ENCODE measurements at places on chromosomes 6 and 20.
A peak's percentile ranks its signal among the peaks of the same experiment; 100 is the strongest.

- DNase-seq = no peak
Measured at GRCh38 chr6:45718871-45719270, 296.8 kb downstream of the CLIC5 start.

DNA sequence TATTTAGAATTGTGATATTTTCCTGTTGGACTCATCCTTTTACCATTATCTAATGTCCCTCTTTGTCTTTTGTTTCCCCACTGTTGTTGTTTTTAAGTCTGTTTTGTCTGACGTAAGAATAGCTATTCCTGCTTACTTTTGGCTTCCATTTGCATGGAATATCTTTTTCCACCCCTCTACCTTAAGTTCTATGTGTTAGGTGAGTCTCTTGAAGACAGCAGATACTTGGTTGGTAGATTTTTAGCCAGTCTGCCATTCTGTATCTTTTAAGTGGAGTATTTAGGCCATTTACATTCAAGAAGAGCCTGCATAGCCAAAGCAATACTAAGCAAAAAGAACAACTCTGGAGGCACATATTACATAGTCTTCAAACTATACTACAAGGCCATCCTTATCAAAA lies 39.2 kb downstream of the CTCFL start:
- DNase-seq = no peak

DNA sequence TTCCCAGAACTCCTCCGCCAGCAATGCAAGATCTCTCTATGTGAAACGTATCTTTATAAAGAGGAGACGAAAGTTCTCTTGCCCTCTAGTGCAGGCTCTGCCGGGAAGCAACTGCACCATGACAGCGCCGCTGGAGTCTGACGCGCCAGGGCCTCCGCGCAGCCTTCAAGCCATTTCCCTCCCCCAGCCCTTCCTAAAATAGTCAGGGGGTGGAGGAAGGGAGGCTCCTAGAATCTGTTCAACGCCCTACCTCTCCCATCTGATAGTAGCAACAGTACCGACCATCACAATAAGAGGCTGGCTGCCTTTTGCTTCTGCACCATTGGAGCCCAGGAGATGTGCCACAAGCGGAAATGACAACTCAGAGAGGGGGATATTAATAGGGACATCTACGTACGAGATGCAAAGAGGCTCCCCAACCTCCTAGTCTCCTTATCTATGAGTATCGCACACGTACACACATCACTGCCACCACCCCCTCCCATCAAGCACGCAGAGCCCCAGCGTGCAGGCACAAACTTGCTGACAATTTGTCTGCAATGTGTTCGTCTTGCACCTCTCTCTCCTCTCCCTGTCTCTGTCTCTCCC lies 1.0 kb downstream of the SYNE1 start:
- no peak for DNase-seq

- no peak for DNase-seq
Measured at GRCh38 chr6:48564036-48564820, 453.2 kb upstream of the PTCHD4 start.

GRCh38 chr20:41786158-41786557 lies 168.0 kb upstream of the CHD6 start:
- peak; percentile 8 for DNase-seq

DNA sequence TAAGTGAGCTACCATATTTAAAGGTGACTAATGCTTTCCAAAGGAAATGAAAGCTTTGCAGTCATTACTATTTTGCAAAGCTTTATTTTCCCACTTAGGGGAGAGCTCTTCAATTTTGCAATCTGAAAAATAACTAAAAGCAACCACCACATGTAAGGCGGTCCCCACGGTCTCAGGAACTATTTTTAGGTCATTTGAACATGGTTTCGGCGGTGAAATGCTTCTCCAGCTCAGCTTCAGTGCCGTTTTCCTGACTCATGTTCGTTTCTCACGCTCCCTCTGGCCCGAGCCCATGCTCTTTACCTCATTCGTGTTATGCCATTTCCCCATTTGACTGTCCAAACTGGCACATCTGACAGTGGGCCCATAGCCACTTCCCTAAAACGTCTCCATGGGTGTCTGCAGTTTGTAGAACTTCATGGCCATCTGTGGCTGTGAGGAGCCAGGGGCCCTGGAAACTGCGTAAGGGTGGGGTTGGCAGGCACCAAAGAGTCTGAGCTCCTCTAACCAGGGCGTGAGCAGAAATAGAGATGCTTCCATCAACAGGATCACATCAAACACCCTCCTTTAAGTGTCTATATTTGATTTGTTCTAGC lies 46.5 kb downstream of the ADTRP start:
- DNase-seq = no peak

DNA sequence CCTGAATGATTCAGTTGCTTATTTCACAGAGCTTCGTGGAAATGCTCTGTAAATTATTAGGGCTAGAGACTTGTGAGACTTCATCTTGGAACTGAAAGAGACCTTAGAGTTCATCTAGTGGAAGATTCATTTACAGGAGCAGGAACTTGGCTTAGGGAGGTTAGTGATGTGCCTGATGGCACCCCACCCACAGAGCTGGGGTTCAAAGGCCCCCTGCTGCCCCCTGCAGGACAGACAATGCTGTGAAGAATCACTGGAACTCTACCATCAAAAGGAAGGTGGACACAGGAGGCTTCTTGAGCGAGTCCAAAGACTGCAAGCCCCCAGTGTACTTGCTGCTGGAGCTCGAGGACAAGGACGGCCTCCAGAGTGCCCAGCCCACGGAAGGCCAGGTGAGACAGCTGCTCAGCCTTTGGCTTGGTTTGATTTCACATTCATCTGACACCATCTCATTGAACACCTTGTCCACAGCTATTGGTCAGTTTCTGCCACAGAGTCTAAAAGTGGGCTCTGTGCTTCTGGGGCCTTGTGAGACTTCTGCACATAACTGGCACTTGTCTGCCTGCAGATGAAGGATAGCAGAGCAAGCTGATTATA lies 25.1 kb downstream of the MYBL2 start:
- DNase-seq = no peak

DNA sequence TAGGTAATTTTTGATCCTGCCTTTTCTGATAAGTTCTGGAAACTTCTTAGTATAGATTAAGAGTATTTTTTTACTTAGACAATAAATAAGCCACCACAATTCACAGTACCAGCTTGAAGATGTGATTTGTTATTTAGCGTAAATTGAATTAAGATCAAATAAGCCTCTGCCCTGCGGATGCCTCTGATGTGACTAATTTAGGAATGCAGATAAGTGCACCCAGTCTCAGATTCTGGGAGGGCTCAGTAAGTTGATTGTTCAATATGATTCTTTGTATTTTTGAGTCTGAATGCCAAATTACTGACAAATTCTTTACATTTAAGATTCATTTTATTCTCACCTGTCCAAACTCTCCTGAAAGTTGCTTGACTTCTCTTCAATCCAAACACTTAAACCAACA lies 147.5 kb downstream of the THBS2 start:
- no peak for DNase-seq

- DNase-seq = no peak
Measured at GRCh38 chr6:129908356-129908755, 47.2 kb upstream of the TMEM244 start.

GRCh38 chr6:55040102-55040848 lies 134.0 kb upstream of the HCRTR2 start:
- DNase-seq = peak; percentile 19

DNA sequence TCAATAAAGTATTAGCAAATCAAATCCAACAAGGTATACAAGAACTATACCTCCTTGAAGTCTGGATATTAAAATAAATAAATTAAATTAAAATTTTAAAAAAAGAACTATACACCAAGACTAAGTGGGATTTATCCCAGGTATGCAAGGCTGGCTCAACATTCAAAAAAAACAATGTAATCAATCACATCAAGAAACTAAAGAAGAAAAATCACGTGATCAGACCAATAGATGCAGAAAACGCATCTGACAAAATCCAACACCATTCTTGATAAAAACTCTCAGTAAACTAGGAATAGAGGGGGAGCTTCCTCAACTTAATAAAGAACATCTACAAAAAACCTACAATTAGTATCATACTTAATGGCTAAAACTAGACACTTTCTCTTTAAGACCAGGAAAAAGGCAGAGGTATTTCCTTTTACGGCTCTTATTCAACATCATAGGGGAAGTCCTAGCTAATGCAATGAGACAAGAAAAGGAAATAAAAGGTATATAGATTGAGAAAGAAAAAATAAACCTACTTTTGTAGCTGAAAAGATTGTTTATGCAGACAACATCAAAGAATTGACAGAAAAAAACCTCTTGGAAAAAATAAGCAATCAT lies 35.0 kb downstream of the RANBP9 start:
- DNase-seq = no peak

- DNase-seq = no peak
Measured at GRCh38 chr20:2210646-2211552, 84.9 kb upstream of the TGM3 start.

DNA sequence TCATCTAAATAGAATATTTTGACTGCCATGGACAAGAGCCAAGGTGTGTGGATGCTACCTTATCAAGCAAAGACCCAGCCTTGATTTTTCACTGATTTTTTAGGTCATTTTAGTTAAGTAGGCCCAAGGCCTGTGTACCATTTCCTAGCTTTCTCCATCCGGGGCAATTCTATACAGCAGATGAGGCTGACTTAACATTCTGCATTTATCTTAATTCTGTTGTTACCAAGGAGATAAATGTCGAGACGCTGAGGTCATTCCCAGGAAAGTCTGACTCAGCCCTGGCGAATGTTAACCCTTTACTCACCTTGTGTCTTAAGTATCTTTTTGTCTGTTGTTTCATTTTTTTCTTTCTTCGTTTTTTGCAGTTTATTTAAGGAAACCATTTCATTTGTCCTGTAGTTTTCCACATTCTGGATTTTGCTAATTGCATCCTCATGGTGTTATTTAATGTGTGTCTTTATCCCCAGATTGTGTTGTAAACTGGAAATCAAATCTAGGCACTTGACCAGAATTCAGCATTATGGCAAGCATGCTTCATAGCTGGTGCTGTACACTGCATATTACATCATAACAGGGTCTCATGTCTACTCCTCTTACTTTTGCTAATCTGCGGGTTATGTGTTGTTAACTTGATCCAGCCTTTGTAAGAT lies 277.0 kb downstream of the CDKAL1 start:
- peak; percentile 95 for DNase-seq

DNA sequence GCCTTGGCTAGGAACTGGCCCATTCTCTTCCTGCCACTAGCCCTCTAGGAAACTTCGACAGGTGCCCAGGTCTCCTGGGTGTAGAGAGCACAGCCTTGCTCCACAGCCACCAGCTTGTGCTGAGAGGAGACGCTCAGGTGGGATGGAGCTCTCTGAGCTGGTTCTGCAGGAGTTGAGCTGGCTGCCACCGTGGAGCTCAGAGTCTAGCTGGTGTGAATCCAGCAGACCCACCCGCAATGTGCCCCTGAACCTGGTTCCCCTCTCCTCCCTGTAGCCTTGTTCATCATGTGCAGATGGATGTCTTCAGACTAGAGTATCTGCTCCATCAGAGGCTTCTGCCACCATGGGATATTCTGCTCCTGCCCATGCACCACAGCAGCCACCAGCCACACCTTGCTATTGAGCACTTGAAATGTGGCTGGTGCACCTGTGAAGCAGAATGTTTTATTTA lies 222.5 kb downstream of the SYNDIG1 start:
- DNase-seq = no peak

GRCh38 chr20:15976047-15976736 lies 597.1 kb downstream of the KIF16B start:
- DNase-seq = no peak

DNA sequence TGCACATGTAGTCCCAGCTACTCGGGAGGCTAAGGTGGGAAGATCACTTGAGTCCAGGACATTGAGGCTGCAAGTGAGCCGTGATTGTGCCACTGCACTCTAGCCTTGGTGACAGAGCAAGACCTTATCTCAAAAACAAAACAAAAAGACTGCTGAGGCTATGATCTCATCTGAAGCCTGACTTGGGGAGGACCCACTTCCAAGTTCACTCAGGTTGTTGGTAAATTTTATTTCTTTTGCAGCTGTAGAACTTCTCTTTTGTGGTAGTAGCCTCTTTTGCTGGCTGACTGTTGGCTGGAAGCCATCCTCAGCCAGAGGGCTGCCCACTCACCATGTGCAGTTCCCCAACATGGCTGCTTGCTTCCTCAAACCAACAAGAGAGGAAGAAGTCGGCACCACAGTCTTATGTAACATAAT lies 36.8 kb upstream of the ME1 start:
- no peak for DNase-seq

All from HS-27A (cell line).